ENCODE measurements at places on chromosomes 2 and 18.

- no peak for DNase-seq
Observed at GRCh38 chr2:46535360-46535759, 56.0 kb downstream of the TMEM247 start.

GRCh38 chr2:177261116-177262060 is 3.1 kb downstream of the NFE2L2 start:
- no peak for DNase-seq

GRCh38 chr2:169711751-169712509 is 17.7 kb downstream of the PHOSPHO2 start:
- no peak for DNase-seq

GRCh38 chr18:59275406-59275949 is 2.2 kb upstream of the RAX start:
- DNase-seq: no peak

All from activated CD4-positive, alpha-beta T cell treated with anti-CD3 and anti-CD28 coated beads for 1 hour (primary cell).